ENCODE measurements at places on chromosomes 4 and X.

DNA sequence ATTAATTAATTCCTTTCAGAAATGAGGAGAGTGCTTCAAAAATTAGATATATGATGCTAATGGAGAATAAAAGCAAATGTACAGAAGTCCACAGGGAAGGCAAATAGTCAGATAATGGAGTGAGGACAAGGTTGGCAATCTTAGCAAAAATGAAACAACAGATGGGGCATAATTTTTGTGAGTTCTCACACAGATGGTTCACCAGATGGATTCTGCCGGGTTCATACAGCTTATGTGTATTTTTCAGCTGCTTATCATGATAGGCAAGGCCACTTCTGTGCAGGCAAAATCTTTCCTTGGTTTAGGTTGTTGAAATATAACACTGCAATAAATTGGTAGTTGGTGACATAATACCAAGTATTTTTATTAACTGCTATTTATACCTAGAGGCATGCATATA is 1539.0 kb upstream of the IGFBP7 start:
- no peak for DNase-seq

GRCh38 chr4:144575181-144575580 is 70.8 kb upstream of the HHIP start:
- DNase-seq: no peak

DNA sequence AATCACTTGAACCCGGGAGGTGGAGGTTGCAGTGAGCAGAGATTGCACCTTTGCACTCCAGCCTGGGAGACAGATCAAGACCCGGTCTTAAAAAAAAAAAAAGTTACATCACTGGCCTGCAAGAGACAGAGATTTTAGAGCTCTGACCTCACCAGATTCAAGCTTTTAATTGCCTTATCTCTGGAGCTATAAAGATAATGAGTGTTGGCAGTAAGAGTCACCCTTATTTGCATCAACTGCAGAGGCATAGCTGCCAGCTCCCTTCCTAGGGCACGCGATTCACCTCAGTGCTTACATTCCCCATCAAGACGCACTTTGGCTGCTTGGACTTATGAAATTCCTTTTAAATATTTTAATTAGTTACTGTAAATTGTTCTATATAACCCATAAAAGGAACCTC is 12.5 kb upstream of the SPATA4 start:
- DNase-seq: no peak

- DNase-seq: no peak
Measured at GRCh38 chr4:48340276-48340964, 909 bp upstream of the SLAIN2 start.

DNA sequence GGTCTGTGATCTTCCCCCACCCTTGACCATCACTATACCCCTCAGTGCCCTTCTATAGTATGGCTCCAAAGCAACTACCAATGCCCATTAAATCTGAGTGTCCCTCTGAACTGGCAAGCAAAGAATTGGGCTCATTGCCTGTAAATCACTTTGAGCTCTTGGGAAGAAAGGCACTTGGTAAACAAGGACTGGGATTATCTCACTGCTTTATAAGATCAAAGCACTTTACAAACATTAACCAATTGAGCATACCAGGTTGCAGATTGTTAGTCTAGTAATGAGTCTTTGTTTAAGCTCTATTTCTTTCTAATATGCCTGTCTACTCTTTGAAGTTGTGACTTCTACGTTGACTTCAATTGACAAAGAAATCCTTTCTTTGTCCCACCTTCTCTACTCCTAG is 34.1 kb downstream of the AREG start:
- no peak for DNase-seq

DNA sequence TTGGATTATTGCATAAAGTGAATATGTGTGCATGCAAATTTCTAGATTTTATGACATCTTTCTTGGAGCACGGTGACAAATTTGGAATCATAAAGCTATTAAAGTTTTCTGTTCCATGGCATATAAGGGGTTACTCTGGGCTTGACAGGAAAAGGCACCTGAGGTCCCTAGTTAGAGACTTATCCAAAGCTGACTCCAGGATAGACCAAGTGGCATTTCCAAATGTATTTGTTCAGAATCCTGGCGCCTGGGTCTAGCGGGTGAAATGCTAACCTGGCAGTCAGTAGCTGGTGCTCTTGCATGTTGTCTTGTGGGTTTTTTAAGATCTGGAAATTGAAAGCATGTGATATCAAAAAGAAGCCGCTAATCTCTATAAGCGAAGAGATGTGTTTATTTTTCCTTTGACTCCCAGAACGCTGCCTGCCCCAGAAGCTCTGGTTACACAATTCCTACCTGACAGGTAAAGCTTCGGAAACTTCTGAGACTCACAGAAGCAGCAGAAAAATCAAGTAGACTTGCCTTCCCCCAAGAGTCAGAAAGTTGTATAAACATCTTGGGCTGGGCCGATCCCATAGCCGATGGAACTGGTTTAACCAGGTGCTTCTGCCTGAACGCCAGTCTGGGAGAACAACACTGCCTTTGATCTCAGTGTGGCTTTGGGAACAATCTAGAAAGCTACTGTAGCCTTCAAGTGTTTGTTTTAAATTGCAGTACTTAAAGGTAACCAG is 12.9 kb upstream of the ZCCHC4 start:
- DNase-seq: no peak

GRCh38 chr4:6742989-6743388 is 27.0 kb downstream of the BLOC1S4 start:
- no peak for DNase-seq

DNA sequence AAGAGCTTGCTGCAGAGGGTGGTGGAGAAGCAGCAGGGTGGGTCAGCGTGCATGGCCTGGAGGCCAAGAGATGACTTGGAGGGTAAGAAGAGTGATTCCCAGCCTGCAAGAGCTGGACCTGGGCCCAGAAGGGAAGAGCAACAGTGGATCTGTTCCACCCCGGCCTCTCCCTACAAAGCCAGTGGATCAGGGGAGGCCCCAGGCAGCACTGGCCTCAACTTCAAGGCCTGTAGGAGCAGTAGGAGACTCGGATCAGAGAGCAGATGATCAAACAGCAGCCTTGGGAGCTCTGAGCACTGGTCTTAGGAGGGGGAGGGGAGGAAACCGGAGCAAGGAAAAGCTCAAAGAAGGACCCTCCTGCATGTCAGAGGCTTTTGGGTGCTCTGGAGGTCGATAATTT is 7.6 kb downstream of the L1CAM start:
- no peak for DNase-seq

GRCh38 chr4:9685692-9686091 is 95.7 kb upstream of the DRD5 start:
- no peak for DNase-seq

GRCh38 chr4:165059386-165059785 is 5.7 kb downstream of the TRIM75 start:
- DNase-seq: peak; percentile 1

DNA sequence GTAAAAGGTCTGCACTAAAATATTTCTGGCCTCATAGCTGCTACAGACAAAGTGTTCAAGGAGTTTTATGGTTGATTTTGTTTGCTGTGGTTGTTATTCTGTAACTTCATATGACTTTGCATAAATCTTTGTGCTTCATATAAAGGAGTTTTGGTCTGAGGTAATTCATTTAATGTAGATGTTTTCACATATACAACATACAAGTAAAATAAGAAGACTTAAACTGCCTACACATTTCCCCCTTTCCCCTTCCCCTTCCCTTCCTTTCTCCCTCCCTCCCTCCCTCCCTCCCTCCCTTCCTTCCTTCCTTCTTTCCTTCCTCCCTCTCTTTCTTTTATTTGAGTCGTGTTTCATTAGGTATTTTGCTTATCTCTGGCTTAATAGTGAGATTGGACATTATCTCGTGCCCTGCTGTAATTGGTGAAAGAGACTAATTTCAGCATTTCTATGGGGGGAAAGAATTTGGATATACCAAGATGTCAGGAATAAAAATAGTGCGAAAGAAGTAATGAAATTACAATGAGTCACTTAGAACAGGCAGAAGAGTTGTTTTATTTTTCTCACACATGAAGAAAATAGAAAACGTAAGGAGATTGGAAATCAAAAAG is 144.9 kb upstream of the MAD2L1 start:
- no peak for DNase-seq

DNA sequence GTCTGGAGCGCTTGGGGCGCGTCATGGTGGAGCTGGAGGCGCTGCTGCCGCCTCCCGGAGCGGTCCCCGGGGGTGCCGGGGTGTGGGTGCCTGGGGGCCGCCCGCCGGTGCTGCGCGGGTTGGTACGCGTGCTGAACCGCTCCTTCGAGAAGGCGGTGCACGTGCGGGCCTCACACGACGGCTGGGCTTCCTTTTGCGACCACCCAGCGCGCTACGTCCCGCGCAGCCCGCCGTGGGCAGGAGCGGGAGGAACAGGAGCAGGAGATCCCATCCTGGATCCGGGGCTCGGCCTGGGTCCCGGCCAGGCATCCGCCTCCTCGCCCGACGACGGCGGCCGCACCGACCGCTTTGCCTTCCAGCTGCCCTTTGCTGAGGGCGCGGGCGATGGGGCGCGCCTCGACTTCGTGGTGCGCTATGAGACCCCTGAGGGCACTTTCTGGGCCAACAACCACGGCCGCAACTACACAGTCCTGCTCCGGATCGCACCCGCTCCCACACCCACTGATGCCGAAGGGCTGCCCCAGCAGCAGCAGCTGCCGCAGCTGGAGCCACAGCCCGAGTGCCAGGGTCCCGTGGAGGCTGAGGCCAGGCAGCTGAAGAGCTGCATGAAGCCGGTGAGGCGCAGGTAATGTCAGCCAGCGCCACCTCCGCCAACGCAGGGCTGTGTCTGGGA is 792 bp downstream of the PPP1R3F start:
- no peak for DNase-seq

GRCh38 chrX:68915778-68916177 is 87.0 kb downstream of the EFNB1 start:
- no peak for DNase-seq

- DNase-seq: no peak
Measured at GRCh38 chr4:73916172-73916925, 47.2 kb downstream of the CXCL1 start.

DNA sequence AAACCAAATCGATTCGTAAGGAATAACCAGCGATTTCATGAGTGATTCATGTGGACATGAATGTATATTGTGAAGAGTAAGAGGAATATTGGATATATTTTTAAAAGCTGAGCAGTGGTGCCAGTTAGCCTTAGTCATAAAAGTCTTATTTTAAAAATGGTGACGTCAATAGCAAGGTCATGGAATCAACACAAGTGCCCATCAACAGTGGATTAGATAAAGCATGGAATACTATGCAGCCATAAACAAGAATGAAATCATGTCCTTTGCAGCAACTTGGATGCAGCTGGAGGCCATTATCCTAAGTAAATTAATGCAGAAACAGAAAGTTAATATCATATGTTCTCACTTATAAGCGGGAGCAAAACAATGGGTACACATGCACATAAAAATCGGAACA is 89.0 kb upstream of the STOX2 start:
- no peak for DNase-seq

GRCh38 chrX:40117715-40118285 is 20.0 kb upstream of the BCOR start:
- DNase-seq: no peak

GRCh38 chr4:101807351-101807750 is 16.8 kb downstream of the BANK1 start:
- DNase-seq: no peak

DNA sequence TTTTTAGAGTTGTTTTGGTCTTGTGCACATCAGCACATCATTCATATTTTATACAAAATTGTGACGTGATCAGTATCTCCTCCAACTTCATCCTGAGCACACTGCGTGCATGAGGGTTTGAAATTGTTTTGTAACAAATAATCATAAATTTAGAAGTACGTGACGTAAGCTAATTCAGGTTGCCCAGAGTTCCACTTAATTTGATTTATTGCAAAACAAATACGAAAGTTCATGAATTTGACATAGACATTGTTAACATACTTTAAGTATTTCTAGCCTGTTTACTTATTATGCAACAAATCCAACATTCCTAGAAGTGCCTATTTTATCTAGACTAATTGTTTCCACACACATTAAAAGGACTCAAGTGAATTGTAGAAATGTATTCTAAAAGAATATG is 48.3 kb downstream of the MAP7D3 start:
- no peak for DNase-seq

- no peak for DNase-seq
Measured at GRCh38 chrX:55867181-55867651, 149.7 kb downstream of the RRAGB start.

DNA sequence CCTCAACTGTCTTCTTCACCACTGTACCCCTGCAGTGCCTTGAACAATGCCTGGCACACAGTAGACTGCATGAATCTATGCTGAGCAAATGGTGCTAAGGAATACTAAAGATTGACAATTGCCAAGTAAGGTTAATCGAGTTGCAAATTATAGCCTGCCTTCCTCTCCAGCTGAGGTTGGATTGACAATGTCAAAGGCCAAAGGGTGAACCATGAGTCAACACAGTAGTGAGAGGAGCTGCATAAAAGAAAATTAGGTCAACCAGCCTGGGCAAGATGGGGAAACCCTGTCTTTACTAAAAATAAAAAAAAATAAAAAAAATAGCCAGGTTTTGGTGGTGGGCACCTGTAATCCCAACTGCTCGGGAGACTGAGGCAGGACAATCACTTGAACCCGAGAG is 97.1 kb upstream of the BMPR1B start:
- no peak for DNase-seq

DNA sequence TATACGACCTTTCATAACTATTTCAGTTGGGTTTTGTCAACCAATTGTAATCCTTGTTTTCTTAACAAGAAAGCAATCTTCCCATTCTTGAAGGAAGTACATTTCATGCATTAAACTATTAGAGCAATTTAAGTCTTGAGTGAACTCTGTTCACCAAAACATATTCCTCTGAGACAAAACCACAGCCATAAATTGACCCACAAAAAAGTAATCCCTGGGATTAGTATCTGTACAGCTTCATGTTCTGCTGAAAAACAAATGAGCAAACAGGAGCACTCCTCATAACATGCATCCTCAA is 207.0 kb upstream of the PDE5A start:
- no peak for DNase-seq
